ELF-1 (cell line): ENCODE measurements at places on chromosomes 5 and 9.

GRCh38 chr9:3292311-3292710 is 233.5 kb downstream of the RFX3 start:
- DNase-seq: no peak

- DNase-seq: no peak
Observed at GRCh38 chr9:105357937-105358336, 89.9 kb upstream of the FSD1L start.

DNA sequence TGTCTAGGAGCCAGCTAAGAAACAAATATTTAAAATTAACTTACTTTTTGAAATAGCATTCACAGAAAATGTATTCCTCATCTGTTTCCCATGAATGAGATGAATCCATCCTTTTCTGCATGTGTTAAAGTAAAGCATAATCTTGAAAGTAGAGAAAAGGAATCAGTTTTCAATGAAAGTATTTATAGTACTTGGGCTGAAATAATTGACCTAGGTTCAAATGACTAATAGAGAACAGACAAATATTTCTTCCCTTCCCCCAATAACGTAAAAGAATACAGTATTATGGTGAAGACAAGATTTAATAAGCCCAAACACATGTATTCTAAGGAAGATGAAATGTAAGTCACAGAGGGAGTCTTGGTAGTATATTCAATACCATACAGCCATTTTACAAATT is 403.5 kb downstream of the ZNF608 start:
- no peak for DNase-seq

- DNase-seq: no peak
Observed at GRCh38 chr9:85291266-85291665, 450.5 kb downstream of the AGTPBP1 start.

- peak; percentile 53 for DNase-seq
Observed at GRCh38 chr5:97534166-97534565, 351.1 kb upstream of the RIOK2 start.

DNA sequence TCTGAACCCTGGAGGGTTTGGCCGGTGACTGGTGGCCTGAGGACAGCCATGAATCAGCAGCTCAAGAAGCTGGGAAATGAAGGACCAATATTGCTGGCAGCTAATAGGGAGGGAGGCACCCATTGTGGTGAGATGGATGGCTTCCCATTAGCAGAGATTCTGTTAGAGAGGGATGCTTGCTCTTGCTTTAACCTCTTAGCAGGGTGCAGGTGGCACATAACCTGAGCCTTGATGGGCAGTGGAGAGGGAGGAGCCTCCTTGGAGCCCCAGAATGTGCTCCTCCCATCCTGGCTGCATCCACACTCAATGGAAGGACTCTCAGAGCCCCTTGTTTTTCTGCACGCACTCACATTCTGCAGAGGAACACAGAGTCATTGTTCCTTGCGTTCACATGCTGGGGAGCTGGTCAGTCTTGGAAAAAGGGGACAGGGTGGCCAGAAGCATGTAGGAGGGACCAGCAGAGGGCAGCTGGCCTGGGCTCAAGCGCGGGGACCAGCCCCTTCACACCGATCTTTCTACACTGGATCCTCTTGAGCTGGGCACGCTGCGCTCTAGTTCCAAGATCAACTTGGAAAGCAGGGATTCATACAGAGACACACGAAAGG is 161.8 kb downstream of the MED10 start:
- no peak for DNase-seq

DNA sequence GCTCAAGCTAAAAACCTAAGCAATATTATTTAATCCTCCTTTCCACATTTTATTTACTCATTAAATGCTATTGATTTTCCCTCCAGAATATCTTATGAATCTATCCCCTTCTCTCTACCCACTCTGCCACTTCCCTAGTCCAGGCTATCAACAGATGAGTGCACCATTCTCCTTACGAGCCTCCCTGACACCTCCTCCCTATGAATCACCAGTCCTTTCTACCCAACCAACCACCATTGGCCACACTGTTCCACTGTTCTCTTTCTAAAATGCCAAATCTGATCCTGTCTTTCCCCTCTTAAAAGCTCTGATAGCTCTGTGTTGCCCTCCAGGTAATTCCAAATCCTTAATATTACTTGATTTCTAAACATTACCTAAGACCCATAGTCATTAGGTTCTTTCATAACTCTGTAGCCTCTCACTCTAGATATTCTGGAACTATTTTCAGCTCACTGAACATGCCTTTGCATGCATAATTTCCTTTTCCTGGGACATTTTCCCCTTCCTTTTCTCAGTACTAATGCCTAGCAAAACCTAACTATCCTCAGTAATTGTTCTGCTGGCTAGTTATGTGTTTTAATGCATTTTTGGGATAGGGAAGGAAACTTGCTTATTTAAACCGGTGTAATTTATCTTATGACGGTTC is 126.3 kb downstream of the UNC13B start:
- DNase-seq: no peak

DNA sequence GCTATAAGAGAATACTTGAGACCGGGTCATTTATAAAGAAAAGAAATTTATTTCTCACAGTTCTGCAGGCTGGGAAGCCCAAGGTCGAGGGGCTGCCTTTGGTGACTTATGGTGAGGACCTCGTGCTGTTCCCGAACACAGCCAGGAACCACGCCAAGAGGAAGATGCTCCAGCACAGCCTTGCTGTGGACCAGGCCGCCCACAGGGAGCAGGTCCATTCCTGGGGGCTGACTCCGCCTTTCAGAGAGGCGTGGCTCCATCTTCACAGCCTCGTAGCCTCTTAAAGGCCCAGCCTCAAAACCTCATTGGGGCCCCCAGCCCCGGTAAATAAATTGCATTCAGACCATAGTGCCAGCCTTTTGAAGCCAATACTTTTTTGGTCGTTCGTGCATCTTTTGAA is 93.5 kb upstream of the CACNA1B start:
- peak; percentile 12 for DNase-seq

DNA sequence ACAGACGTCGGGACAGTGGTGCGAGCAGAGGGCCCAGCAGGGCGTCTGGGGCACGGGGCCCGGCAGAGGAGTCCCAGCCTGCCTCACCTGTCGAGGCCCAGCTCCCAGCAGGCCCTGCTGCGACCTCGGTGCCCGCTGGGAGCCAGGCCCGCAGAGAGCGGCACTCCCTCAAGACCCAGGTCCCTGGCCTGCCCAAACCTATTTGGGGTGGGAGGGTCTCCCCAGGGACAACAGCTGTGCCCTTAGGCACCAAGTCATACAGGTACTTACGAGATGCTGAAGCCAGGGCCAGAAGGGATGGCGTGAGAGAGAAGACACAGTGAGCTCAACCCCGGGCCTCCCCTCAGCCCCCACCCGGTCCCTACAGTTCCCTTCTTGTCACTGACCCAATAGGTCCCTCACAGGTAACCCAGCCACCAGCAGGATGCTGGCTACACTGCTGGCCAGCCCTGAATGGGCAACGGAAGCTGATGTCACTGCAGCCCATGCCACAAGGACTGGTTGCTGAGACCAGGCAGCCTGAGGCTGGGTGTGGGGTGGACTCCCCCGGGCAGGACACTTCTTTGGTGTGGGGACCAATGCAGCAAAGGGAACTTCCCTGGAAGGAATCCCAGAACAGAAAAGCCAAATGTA is 3.7 kb downstream of the NSMF start:
- no peak for DNase-seq

GRCh38 chr5:115838885-115839518 is 2.4 kb downstream of the ATG12 start:
- DNase-seq: peak; percentile 22

- DNase-seq: no peak
Observed at GRCh38 chr5:157821822-157822622, 36.9 kb downstream of the CLINT1 start.

DNA sequence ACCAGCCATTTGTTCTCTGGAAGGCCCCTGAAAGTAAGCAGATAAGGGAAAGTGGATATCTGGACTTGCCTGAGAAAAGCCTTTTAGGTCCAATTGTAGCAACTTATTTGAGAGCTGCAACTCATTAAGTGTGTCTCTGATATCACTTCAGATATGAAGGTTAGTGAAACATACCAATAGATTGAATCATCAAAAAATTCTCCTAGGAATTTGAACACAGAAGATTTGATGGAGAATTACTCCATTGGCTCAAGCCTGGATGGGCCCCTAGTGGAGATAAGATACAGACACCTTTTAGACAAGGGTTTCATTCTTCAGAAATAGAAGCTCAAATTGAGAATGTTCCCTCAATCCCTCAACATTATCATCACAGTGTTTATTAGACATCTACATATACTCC is 356.7 kb downstream of the NDUFS4 start:
- DNase-seq: no peak

DNA sequence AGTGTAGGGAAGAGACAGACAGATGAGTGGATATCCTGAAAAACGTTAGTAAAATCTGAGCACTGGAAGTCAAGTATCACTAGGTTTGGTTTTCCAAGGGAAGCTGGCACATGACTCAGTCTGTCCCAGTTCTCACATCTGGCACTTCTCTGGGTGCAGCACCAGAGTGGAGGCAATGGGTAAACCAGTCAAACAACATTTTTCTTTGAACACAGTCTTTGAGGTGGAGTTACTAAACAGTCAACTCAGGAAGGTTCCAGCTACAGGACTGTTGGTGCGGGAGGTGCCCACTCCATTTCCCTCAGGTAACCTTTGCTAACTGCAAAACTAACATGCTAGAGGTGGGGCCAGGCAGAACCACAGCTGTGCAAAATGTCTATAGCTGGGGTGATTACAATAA is 301.4 kb upstream of the RFX3 start:
- DNase-seq: peak; percentile 14

- no peak for DNase-seq
Observed at GRCh38 chr5:83058726-83059125, 18.5 kb downstream of the TMEM167A start.

DNA sequence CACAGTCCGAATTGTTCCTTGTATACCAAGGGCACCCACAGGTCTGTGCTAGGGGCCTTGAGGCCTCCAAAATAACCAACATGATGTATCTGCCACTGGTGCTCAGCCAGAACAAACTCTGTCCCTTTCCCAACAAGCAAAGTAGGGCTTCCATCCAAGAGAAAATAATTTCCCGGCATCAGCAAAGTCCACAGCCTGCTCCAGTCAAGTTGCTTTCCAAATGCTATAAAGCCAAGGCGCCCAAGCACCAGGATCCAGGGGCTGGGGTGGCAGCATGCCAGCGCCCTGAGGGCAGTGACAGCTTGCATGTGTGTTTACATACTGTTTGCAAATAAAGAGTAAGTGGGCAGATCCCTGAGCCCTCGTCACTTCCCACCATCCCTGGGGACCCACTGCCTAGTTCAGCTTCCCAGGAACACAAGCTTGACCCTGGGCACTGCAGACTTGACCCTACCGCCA is 155.9 kb downstream of the ERCC6L2 start:
- no peak for DNase-seq

- DNase-seq: no peak
Observed at GRCh38 chr5:163439092-163439425, 1.7 kb downstream of the CCNG1 start.

DNA sequence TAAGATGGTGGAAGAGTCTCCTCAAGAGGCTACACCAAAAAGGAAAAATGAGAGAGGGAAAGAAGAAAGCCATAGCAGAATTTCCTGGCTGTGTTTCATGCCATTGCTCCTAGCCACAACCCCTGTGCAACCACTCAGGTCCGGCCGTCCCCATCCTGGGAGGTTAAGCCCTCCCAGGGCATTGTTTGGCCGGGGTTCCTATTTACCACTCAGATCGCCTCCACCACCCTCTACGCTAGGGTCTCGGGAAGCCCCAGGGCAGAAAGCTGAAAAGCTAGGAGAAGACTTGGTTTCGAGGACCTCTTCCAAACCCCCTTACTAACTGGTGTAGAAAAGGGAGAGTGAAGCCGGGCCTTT is 715 bp downstream of the RC3H2 start:
- no peak for DNase-seq

DNA sequence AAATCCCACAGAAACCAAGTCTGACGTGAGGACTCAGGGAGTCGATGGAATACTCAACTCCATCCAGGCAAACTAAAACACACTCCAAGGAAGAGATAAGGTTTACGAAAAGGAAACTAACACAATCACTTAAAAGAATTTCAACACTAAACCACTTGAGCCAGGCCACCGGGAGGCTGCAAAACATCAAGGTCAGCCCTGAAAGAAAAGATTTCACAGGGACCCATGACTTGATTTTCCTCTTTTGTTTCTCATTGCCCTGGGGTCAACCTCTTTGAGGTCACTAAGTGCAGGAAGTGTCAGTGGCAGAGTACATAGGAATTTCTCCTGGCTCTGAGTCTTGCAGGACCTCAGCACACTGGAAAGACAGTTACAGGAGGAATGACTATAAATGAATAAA is 77.8 kb upstream of the TARS1 start:
- peak; percentile 91 for DNase-seq

GRCh38 chr5:117682416-117682815 is 1107.8 kb upstream of the SEMA6A start:
- no peak for DNase-seq

GRCh38 chr9:38416461-38416860 is 7.8 kb downstream of the IGFBPL1 start:
- DNase-seq: no peak

- DNase-seq: no peak
Observed at GRCh38 chr5:71949772-71950171, 157.5 kb upstream of the MAP1B start.

DNA sequence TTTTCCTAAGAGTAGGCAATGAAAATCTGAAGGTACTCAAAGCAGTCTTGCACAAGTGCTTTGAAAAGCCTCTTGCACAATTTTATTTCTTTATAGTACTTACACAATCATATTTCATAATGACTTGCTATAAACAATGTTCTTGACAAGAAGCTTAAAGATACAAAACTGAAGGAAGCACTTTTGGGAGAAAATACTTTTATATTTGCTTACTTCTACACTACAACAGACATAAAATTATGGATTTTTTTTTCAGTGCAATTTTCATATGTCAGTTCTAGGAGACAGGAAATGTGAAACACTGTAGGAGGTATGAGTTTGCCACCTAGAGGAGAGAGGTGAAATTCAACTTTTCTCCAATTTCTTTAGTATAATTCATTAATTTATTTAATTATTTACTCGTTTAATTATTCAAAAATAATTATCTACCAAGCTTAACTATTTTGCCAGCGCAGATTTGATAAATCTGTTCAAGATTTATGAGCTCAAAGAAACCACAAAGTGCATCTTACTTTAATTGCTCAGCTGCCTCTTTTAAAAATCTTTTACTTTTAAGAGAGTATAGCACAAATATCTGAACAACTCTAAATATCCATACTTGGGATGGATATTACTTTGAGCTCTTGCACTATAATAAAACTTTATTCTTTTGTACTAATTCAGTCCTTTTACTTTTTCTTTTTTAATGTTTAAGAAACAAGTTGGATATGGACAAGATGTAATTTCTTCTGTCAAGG is 29.0 kb upstream of the CDKN2B start:
- DNase-seq: no peak

DNA sequence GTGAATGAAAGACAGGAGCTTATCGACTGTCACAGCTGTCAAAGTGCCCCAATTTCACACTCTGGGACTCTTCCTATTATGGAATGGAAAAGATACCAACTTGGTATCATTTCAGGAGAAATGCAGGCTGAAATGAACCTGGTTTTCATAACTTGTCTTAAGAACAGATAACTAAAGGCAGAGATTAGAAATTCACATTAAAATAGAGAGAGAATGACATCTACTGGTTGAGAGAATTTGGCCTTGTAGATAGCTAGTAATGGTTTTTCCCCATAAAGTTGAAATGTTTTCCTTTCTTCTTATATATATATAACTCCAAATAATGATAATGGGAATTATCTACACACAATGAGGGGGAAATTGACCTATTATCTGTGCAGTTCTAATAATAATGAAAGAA is 600.2 kb upstream of the CCNG1 start:
- DNase-seq: no peak

GRCh38 chr5:34554641-34555040 is 101.5 kb upstream of the RAI14 start:
- no peak for DNase-seq
